NCI-H187 (cell line): ENCODE measurements at places on chromosomes 4 and X.

DNA sequence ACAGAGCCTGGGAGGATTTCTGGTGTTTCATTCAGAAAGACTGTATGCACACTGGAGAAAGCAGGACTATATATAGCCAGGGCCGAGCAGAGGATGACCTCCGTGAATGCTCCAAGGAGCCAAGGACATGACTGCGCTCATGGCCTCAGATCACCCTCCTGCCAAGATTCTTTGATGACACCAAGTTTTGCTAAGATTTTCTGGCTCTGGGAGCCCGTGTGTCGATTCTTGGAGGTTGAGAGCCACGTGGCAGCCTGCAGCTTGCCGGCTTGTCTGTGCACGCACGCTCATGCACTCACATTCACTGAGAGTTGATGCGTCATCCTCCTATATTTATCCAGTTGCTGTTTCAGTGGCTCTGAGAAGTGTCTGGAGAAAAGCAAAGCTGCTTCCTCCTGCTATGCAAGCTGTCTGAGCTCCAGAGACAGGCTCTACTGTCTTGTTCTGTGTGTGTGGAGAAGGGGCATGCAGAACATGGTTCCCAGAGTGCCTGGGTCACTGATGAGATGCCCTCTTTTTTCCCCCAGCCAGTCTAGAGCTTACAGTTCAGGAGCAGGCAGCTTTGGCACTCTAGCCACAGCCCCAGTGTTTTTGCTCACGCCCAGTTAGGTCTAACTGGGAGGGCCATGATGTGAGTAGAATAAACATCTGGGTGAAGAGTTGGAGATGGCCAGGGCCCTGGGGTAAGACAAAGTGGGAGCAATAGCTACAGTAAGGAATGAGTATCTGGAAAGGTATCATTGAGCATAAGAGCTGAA is 64.9 kb upstream of the SCOC start:
- no peak for DNase-seq

- no peak for DNase-seq
Observed at GRCh38 chr4:169064296-169064695, 54.2 kb upstream of the CBR4 start.

DNA sequence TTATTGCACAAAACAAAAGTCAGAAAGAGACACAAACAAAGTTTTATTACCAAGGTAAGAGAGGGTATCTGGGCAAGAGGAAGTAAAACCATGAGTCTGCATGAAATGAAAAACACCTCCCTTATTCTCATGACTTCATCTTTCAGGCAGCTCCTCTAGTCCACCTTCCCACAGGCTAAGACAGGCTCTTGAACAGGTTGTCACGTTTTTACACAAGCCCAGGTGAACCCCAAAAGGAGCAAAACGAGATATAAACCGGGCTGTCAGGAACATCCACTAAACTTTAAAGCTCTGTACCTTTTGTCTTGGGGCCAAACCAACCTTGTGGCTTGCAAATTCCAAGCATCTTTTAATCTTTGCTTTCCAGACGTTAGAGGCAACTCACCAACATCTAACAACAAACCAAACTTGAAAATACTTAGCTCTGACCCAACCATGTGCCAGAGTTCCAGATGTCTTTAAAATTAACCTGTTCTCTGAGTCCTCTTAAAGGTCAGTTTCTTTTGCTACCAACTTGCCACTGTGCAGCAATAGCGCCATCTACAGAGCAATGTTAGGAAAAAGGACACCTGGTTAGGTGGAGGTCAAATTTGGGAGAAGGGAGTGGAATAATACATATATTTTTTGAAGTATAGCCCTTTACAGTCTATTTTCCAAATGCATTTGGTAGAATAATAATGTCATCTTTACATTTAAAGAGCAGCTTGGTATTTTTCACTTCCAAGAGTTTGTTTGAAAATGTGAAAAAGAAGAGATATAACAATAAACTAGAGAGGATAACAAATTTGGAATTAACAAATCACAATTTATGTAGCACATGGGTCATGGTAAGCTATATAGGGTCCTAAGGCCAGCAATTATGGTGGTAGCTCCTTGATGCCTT is 73.1 kb downstream of the QRFPR start:
- no peak for DNase-seq

- no peak for DNase-seq
Observed at GRCh38 chrX:154486052-154486395, 391 bp downstream of the UBL4A start.

DNA sequence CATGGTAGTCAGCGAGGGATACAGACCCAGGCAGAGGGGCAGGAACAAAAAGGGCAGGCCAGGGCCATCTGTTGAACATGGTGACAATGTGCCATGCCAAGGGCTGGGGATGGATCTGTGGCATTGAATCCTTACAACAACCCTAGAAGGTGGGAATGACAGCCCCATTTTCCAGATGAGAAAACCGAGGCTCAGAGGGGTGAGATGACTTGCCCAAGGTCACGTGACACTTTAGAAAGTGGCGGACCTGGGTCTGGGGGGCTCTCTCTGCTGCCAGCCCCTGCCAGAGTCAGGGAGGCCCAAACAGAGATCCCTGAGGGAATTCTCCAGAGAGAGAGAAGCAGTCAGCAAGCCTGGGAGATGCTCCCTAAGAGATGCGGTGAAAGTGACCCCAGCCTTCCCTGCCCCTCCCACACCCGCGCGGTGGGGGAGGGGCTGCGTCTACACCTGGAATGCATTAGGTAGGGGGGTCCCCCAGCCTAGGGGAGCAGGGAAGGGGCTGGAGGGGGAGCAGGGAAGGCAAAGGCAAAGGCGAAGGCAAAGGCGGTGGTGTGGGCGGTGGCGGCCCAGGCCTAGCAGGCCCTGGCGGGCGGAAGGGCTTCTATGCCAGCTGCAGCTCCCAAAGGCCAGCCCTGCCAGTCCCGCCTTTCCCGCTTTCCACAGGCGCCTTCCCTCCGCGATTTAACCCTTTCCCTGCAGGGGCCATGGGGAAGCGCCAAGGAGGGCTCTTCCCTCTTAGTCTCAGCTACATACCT is 13.0 kb downstream of the FGD1 start:
- no peak for DNase-seq

DNA sequence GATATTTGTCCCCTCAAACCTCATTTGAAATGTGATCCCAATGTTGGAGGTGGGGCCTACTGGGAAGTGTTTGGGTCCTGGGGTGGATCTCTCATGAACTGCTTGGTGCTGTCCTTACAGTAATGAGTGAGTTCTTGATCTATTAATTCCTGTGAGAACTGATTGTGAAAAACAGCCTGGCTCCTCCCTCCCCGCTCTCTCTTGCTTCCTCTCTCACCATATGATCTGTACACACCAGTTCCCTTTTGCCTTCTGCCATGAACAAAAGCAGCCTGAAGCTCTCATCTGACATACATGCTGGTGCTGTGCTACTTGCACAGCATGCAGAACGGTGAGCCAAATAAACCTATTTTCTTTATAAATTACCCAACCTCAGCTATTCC is 11.2 kb upstream of the YIPF7 start:
- no peak for DNase-seq

GRCh38 chr4:83046693-83047473 is 11.9 kb downstream of the COPS4 start:
- no peak for DNase-seq

DNA sequence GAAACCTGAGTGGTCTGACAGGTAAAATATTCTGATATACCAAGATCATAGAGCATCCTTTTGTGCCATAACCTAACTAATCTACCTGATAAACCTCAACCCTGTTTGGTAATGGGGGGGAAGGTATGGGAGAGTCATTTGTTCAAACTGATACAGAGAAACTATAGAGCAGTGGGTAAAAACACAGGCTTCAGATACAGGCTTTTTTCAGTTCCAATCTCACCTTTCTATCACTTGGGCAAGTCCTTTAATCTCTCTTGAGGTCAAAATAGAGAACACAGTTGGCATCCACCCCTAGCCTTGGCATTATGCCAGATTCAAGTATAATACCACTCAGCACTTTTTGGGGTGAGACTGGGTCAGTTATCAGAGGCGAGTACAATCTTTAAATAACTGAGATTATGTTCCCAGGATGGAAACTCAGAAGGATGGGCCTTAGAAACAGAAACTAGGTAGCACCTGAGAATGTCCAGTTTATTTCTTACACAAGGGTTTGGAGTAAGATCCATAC is 880 bp upstream of the ETDC start:
- DNase-seq: no peak

DNA sequence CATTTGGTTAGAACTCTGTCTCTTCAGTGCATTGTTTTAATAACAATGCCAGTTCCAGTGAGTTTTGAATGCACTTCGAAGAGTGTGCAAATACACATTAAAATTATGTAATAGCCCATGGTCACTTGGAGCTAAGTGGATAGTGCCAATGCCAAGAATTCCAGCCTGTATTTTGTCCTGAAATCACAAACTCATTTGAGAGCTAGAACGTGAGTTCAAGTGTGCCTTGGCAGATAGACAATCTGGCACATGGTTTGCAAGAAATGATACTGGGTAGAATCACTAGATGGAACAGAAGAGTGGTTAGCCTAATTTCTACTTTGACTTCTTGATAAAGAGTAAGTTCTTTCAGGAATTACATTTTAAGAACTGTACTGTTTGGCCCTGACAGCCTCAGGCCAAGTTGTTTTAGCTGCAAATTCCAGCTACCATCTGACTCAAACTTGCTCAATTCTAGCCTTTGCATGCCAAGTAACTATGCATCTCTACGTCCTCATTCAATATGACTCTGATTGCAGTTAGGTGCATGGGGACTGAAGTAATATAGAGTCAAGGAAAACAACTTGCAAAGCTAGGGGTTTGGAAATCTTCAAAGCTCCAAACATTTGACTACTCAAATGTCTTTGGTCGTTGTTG is 131.9 kb upstream of the SMIM31 start:
- DNase-seq: no peak

DNA sequence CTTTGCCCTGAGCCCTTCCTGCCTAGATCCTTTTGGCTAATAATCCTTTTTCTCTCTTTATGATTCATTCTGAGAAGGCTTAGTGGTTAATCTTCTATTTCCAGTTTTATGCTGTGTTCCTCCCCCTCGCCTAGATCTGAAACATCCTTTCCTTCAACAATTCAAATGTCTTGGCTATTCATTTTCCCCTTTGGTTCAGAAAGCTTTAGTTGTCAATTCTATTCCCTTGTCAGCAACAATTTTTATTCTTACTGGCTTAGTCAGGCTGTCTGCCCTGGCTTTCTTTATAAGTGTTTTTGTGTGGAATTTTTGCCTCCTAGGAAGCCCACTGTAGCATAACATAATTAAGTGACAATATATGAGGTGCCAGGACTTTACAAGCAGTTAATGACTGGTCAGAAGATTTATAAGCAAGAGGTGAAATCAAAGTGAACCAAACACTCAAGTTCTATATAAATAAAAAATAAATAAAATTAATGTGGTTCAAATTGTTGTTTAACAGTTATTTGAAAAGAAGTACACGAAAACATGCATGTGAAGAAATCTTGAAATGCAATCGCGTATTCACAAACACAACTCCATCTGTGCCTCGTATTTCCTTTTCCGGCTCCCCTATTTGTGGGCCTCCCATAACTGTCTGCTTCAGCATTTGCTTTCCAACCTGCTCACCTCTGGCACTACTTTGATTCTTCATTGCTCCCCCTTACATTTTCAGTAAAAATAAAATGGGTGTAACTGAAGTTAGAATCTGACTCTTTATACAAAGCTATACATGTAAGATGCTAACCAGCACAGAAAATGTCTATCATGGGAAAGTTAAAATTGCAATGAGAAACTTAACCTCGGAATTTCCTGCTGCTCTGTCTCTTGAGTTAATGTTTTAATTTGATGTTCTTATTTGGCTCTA is 235.4 kb downstream of the SPRY1 start:
- DNase-seq: no peak

DNA sequence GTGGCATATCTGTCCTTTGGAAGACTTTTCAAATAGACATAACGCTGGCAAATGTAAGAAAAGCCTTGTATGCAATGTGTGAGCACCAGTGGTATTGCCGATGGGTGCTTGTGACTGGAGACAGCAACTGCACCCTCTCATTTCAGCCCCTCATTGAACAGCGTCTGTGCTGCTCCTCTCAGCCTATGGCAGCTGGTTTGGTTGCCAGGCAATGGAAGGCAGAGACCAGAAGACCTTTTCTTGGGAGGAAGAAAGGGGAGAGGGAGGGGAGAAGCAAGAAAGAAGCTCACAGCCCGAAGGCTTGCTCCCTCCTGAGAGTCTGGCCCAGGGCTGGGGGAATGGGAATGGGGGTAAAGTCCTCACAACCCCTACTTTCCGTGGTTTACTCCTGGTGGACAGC is 20.2 kb downstream of the ZCCHC13 start:
- no peak for DNase-seq

GRCh38 chr4:3853388-3854035 is 87.3 kb downstream of the ADRA2C start:
- no peak for DNase-seq

- DNase-seq: no peak
Observed at GRCh38 chr4:159016593-159017024, 86.3 kb upstream of the RAPGEF2 start.

- no peak for DNase-seq
Observed at GRCh38 chr4:182192511-182193181, 50.6 kb upstream of the TENM3 start.

DNA sequence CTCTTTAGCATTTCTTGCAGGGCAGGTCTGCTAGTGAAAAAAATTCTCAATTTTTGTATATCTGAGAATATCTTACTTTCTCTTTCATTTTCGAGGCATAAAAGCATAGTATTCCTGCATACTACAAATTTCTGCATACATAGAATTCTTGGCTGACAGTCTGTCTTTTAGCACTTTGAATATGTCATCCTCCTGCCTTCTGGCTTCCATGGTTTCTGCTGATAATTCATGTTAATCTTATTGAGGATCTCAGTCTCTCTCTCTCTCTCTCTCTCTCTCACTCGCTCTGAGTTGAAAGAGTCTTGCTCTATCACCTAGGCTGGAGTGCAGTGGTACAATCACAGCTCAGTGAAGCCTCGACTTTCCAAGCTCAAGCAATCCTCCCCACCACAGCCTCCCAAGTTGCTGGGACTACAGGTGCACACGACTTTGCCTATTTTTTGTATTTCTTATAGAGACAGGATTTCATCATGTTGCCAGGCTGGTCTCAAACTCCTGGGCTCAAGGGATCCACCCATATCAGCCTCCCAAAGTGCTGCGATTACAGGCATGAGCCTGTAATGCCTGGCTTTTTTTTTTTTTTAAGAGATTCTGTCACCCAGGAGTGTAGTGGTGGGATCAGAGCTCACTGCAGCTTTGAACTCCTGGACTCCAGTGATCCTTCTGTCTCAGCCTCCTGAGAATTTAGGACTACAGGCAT is 161.3 kb downstream of the FNIP2 start:
- DNase-seq: no peak

GRCh38 chrX:34886011-34886410 is 56.6 kb upstream of the FAM47B start:
- no peak for DNase-seq
